ENCODE measurements at places on chromosomes 7 and 10.

- DNase-seq: no peak
These were observed 5.7 kb downstream of the ATG9B start for GRCh38 chr7:151018421-151019129.

DNA sequence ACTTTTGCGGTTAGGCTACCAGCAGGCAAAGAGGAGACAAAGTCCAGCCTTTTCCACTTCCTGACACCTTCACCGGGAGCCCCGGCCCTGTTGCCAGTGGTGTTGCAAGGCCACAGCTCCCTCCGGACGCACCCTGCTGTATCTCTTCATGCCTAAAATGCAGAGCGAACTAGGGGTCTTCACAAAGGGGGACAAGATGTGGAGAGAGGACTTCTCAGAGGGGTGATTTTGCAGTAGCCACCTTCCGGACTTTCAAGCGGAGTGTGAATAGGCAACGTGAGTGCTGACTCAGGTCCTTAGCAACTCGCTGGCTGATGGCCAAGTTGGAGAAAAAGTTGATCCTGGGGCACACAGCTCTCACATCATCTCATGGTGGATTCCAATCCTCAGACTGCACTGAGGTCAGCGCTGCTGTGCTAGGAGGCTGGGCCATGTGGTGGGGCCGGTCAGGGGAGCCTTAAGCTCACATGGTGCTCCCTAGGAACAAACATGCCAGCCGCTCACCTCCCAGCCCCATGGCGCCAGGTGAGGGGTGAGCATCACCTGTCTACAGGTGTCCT, 166.3 kb downstream of the LCOR start:
- DNase-seq: peak; percentile 28

DNA sequence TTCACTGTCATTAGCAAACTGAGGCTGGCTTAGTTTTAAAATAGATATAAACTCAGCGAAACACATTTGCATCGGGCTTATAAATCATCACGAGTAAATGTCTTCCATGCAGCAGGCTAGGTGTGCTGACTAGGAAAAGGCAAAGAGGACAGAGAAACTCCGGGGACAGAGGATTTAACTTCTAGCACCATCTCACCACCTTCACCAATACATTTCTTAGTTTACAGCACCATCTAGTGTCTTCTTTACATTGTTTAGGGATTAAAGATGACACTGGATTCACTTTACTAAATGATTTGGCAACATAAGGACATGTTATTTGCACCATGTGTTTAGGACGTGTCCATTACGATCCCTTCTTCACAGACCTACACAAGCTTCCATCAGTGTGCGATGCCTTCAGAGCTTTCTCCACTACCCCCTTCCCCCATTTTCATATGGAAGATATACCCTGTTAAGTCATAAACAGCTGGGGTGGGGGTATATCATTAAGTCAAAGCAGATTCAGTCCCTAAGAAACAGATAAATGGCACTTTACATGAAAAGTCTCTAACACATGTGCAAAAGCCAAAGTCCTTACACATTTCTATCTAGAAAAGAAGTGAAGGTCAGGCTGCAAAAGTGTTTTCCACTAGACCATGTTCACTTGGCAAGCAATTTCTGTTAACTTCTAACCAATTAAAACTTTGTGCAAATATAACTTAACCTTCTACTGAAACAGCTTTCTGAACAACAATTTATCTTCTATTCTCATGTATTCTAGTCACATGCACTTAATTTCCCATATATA, 103.3 kb downstream of the GRB10 start:
- DNase-seq: peak; percentile 57

- no peak for DNase-seq
These were observed 254.0 kb downstream of the KLF6 start for GRCh38 chr10:3530783-3531645.

- no peak for DNase-seq
These were observed 235.2 kb downstream of the DGKI start for GRCh38 chr7:137611606-137612005.

DNA sequence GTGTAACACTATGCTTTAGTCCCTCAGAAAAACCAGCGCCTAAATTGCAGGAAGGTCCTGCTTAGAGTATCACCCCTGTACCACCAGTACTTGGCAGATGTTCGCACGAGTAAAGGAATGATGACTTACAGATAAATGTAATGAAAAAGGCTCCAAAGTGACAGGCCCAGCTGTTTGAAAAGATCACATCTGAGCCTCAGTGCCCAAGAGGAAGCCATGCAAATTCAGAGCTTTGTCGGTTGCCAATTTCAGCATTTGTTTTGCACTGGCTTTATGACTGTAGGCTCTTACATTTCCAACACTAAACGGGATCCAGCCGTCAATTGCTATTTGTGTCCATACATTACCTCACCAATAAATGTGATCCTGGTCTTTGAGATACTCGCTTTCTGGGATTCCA, 60.6 kb upstream of the GAD2 start:
- DNase-seq: no peak

- no peak for DNase-seq
These were observed 11.9 kb upstream of the NDUFA5 start for GRCh38 chr7:123569352-123570010.

- DNase-seq: no peak
These were observed 81.5 kb upstream of the SYPL1 start for GRCh38 chr7:106193661-106194060.

GRCh38 chr7:148711191-148712102, 12.7 kb downstream of the CUL1 start:
- DNase-seq: no peak

- DNase-seq: no peak
These were observed 13.6 kb upstream of the DPYSL4 start for GRCh38 chr10:132173185-132173584.

GRCh38 chr10:110680273-110681020, 36.3 kb downstream of the RBM20 start:
- no peak for DNase-seq

GRCh38 chr10:42578019-42578418, 60.4 kb downstream of the ZNF33B start:
- no peak for DNase-seq

- DNase-seq: peak; percentile 98
These were observed 72.8 kb upstream of the KAT6B start for GRCh38 chr10:74753442-74754211.

- DNase-seq: peak; percentile 44
These were observed 131.6 kb downstream of the PDE1C start for GRCh38 chr7:31938650-31939049.

GRCh38 chr7:65448816-65449504, 75.3 kb downstream of the ZNF92 start:
- DNase-seq: peak; percentile 76

- no peak for DNase-seq
These were observed 885.1 kb downstream of the CCSER2 start for GRCh38 chr10:85213493-85213892.

DNA sequence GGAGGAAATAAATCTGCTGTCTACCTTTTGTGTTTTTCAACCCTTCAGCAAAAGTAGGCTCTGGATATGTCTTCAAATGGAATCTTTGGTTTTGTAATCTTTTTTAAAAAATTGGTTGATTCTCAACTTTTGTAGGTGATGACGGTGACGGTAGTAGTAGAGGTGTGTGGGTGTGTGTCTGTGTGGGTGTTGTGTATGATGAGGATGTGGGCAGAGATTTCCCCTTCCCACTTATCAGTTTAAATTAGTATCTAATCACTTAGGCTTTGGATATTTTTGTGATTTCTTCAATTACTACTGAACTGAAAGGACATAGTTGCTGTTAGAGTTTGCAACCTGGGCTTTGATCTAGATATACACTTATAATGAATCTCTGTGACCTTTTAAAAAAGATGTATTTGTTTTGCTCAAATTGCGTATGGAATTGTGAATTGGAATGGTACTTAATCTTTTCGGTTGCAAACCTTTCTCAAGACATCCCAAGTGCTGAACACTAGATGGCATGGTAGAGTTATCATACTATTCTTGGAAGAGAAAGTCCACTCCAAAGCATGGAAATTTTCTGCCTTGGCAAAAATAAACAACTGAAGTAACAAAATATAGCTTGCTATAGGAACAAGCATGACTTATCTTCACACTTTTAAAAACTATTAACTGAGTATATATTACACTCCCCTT, 51.9 kb upstream of the A1CF start:
- DNase-seq: peak; percentile 48

DNA sequence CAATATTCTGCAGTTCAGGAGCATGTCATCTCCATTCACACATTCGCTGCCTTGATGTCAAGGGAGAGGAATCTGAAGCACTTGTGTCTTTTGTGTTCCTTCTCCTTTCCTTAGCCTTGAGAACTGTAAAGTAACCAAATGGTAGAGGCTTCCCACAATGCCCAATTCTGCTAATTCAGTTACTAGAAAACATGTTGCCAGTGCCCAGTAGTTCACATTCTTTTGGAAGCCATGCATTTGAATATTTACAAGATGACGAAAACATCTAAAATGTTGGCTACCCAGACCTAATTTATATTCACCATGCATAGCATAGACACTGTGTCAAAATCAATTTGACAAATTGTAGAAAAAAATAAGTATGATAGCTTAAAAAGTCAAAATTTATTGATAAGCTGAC, 852.7 kb upstream of the PHF14 start:
- DNase-seq: no peak

DNA sequence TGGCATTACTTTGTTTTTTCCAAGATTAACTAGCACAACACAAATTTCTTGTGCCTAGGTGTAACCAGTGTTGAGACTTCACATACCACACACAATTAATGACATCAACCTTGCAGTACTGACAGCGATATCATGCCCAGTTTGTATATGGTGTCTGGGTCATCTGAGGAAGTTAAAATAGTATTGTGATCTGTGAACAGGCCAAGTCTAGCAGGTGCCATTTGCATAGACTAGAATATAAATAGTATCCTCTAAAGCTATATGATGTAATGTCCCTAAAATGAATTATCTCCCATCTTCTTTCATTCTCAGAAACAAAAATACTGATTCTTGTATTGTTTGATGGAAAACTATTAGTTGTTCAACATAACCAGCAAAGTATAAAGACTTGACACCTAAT, 175.8 kb upstream of the KAT6B start:
- no peak for DNase-seq

DNA sequence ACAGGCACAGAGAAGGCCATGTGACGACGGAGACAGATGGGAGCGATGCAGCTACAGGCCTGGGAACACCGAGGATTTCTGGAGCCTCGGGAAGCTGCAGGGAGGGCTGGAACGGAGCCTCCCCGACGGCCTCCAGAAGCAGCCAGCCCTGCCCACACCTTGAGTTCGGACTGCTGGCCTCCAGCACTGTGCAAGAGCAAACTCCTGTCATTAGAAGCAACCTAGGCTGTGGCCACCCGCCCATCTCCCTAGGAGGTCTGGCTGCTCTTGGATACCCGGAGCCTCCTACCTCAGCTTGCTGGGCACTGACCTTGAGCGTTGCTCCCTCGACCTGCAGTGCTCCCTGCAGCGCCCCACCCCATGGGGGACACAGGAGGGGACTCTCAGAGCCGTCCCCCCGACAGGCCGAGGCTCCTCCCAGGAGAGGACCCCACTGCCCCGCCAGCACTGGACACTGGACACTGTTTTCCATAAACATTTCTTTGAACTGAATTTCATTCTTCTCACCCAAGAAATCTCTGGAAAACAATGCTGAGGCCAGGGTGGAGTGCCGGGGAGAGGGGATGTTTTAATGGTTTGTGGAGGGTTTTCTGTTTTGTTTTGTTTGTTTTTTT, 22.5 kb upstream of the TNRC18 start:
- no peak for DNase-seq

- no peak for DNase-seq
These were observed 704.1 kb downstream of the PCDH15 start for GRCh38 chr10:54096892-54097291.

DNA sequence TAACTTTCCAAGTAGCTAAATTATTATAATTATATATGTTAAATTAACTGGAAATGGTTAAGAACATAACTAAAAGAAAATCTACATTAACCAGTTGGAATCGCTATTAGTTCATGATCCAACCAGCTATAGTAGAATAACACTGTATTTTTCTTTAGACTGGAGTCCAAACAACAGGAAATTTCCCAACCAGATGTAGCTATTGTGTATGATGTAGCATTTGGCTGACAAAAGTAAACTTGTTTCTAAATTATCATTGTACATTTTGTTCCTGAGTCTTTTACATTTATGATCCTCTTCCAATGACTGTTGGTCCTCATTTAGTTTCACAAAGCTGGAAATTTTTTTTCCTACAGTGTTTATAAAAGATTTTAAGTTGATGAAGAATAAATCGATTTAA, 62.1 kb downstream of the PAPSS2 start:
- DNase-seq: no peak

DNA sequence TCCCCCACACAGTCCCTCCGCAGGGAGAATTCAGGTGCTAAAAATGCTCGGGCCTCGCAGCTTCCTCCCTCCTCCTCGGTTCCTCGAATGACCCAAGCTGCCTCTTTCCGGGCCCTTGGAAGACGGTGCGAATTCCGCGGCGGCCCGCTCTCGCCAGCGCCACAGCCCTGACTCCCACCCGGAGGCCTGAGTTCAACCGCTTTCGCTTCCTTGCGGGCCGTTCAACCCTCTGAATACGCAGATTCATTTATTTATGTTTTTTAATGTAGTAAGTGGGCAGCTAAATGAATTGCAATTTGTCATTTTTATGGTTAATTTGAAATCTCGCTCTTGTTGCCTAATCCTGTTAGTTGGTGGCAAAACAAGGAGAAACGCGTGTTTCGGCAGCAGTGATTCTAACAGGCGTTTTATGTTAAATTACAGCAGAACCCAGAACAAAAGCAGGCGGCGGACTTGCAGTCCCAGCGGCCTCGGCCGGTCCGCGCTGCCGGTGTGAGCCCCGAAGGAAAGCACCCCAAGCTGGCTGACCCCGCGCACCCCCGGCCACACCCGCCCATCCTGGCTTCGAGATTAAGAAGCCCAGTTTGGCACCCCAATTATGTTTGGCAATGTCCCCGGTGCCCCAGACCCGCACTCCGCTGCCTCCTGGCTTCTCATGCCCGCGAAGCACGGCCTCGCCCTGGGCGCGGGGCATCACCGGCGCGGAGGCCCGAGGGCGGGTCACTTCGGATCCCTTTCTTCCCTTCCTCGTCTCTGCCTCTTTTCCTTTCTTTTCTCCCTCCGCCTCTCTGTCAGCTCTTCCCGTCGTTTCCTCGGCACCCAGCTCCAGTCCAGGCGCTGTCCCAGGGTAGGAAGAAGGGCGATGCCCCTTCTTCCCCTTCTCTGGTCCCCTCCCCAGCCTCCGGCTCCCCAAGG, 75.9 kb downstream of the INSIG1 start:
- DNase-seq: no peak

DNA sequence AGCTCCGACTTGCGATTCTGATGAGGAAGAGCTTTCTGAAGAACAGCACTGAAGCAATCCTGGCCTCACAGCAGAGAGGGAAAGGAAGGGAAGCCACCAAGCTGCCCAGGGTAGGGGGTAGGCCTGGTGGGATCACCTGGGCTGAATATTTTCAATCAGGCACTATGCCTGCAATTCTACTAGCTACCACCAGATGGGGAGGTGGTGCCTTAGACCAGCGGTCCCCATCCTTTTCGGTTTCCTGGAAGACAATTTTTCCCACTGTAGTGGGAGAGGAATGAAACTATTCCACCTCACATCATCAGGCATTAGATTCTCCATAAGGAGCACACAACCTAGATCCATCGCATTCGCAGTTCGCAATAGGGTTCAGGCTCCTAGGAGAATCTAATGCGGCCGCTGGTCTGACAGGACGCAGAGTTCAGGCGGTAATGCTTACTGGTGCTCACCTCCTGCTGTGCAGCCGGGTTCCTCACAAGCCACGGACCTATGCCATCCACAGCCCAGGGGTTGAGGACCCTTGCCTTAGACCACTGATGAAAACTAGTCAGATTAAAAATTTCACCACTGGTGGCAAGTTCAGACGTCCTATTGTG, 2.7 kb downstream of the LRRC20 start:
- DNase-seq: no peak

GRCh38 chr10:6228647-6229046, 25.9 kb downstream of the PFKFB3 start:
- DNase-seq: no peak

GRCh38 chr7:47537716-47538675, 43.9 kb downstream of the TNS3 start:
- no peak for DNase-seq

Measured in AG10803 (cell line).